ENCODE measurements at places on chromosomes 2 and 18.

DNA sequence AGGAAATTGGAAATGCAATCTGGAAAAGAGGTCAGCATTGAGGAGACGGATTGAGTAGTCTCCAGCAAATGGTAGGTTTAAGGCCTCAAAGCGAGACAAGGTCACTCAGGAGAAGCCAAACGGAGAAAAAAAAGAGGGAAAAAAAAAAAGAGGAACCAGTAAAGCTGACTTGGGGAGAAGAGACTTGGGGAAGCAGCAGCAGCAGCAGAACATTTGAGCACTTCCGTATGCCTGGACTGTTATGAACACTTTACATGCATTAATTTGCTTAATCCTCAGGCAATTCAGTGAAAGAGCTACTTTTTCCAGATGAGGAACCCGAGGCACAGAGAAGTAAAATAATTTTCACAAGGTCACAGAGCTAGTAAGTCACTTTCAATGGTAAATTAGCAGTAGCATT, 81.3 kb downstream of the OSBPL6 start:
- no peak for DNase-seq

DNA sequence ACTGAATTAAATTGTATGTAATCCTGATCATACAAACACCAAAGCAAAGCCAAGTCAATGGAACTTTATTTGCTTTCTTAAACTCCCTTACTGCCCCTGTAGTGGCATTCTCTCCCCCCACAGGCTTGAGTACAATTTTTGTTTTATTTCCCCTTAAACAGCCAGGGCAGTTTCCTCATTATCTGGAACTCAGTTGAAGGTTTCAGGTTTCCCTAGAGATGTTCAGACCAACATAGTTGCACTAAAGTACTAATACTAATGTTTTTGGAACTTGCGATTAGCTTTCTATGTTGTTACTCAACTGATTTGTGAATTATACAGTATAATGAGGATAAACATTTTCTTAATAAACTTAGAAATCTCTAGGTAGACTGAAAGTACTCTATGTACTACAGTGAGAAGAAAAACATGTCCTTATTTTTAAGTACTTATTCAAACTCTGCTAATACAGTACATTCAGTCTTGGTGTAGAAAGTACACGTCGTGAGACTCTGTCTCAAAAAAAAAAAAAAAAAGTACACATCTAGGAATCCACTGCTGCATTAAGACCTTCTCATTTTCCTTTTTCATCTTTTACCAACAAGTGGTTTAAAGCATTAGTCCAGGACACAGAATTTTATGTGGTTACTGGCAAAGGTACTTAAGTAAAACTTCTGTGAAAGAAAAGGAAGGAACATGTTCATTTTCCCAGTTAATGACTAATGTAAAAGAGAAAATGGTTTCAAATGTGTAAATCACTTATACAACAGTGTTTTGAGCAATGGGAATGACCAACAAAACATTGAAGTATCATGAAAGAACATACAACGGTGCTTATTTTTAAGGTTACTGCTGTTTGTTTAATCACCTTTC, 209.5 kb upstream of the SMAD7 start:
- no peak for DNase-seq

DNA sequence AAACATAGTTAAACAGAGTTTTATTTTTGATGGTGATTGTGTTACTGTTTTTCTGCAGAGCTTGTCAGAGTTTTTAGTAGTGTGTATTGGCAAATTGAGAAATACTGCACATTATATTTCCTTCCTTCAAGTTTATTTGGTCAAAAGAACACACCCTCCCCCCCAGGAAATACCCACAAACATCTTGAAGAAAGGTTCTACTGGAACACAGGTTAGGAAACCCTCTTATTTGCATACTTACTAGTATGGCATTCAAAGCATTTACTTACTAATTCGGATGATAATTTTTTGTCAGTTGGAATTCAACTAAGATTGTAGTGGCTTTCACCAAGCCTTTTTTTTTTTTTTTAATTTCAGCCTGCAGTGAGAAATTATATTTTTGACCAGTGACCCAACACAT, 9.1 kb downstream of the CAB39 start:
- no peak for DNase-seq

- no peak for DNase-seq
These were observed 191.7 kb downstream of the GBX2 start for GRCh38 chr2:235976516-235976915.

- DNase-seq: no peak
These were observed 54.9 kb upstream of the LCLAT1 start for GRCh38 chr2:30392097-30392496.

GRCh38 chr2:215431778-215432758, 3.8 kb downstream of the FN1 start:
- no peak for DNase-seq

GRCh38 chr18:48162956-48163737, 232.7 kb upstream of the SMAD2 start:
- DNase-seq: no peak

DNA sequence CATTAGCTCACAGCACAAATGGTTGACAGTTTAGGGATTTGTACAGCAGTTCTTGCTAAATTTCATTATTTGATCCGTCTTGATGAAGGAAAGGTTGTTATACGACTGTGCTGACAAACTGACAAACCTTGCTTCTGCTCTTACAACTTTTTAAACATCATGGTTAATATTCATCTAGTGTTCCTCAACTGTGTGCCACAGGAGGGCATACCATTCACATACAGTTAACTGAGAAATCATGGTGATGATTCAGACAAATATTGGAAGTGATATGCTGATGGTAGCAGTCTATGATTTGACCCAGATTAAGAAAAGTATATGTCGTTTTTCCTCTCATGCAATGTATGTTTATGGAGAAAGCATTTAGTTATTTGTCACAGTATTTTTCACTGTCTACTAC, 129.8 kb upstream of the FSIP2 start:
- peak; percentile 63 for DNase-seq

DNA sequence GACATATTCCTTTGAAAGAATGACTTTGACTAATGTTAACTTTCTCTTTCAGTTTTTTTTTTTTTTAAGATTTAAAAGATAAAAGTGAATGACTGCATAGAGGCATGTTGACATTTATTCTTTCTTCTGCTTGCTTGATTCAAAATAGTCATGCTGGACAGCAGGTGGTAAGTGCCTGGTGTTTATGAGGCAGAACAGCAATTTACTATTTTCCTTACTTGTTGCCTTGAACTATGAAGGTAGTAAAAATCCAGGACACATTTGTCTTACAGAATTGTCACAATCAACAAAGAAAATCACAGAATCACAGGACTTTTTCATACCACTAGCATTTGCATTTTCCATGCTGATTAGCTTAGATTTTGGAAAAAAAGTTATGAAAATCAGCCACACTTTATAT, 388.3 kb downstream of the CTNNA2 start:
- no peak for DNase-seq

DNA sequence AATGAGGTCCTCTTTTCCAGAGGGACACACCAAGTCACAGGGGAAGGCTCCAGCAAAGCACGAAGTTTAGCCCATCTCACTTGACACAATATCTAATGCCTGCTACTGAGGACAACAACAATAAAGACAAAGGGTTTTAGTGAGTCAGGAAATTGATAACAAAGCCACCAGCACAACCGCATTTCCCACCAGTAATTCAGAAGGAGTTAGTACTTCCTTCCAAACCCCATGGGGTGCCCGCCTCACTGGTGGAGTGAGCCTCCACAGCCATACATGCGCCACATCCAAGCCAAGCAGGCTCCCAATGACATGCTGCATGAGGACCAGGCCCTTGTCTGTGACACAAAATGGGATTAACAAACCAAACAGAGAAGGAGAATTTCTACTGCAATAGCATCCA, 40.1 kb downstream of the MRPL35 start:
- no peak for DNase-seq

- no peak for DNase-seq
These were observed 83.8 kb downstream of the ATL2 start for GRCh38 chr2:38293152-38293865.

GRCh38 chr2:205848601-205849000, 166.3 kb downstream of the NRP2 start:
- DNase-seq: no peak

- no peak for DNase-seq
These were observed 41.4 kb downstream of the HS1BP3 start for GRCh38 chr2:20609349-20609994.

DNA sequence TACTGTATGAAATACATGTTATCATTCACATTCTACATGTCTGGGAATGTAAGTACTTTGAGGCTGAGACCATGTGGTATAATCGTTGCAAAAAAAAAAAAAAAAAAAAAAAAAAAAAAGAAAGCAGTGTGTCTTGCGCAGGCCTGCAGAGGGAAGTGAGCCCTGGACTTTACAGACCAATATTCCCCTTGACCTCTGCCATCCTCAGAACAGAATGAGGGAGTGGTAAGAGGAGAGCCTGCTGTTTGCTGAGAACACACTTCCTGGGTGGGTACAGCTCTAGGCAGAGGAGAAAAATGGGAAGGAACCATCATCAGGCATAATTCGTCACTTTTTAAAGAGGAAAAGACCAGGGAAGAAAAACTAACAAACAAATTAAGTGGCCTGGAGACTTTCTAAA, 28.8 kb upstream of the TBC1D8 start:
- no peak for DNase-seq

GRCh38 chr2:11720752-11721151, 25.7 kb upstream of the LPIN1 start:
- DNase-seq: no peak

GRCh38 chr18:23258566-23259469, 123.5 kb downstream of the CABLES1 start:
- DNase-seq: no peak

DNA sequence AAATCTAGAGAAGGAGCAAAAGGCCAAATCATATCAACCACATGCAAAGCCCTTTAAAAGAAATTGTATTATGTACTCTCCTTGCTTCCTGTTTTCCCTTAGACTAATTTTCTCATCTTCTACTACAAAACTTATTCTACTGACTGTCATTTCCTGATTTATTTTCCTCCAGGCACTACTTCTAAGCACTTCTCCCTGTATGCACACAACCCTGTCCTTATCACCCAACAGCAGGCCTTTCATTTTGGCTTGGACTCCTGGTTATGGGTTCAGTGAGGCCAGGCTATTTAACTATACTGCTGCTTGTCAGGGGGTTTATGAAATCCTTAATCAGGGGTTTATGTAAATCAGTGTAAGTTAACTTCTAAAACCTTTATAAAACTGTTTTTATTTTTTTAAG, 205.1 kb upstream of the FAM98A start:
- DNase-seq: no peak

GRCh38 chr2:219736209-219736608, 108.8 kb downstream of the SLC4A3 start:
- peak; percentile 26 for DNase-seq

GRCh38 chr2:236045251-236046235, 122.6 kb downstream of the GBX2 start:
- DNase-seq: no peak

GRCh38 chr18:24138789-24139616, at the start of gene CABYR:
TSS of gene CABYR (plus strand) at chr18:24139062. CDS start at chr18:24143115, 4,053 bp downstream.
- DNase-seq: peak; percentile 37

GRCh38 chr2:205411558-205411957, 270.7 kb upstream of the NRP2 start:
- DNase-seq: no peak

DNA sequence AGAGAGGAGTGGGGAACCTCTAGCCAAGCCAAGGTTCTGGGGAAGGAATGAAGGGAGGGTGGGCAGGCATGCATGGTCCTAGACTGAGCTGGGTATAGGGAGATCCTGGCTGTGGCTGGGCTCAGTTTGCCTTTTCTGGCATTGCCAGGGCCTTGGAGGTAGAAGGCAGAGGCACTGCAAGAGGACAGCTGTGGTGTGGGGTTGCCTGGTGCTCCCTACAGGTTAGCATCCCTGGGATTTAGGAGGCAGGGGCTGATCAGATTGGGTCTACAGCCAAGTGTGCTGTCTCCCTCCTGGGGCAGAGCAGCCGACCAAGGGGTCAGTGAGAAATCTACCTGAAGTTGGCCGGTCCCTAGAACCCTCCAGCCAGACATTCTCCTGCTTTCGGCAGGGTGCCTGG, 15.9 kb downstream of the ABCG8 start:
- DNase-seq: no peak

- no peak for DNase-seq
These were observed 173.1 kb downstream of the RNF152 start for GRCh38 chr18:61719671-61720070.

DNA sequence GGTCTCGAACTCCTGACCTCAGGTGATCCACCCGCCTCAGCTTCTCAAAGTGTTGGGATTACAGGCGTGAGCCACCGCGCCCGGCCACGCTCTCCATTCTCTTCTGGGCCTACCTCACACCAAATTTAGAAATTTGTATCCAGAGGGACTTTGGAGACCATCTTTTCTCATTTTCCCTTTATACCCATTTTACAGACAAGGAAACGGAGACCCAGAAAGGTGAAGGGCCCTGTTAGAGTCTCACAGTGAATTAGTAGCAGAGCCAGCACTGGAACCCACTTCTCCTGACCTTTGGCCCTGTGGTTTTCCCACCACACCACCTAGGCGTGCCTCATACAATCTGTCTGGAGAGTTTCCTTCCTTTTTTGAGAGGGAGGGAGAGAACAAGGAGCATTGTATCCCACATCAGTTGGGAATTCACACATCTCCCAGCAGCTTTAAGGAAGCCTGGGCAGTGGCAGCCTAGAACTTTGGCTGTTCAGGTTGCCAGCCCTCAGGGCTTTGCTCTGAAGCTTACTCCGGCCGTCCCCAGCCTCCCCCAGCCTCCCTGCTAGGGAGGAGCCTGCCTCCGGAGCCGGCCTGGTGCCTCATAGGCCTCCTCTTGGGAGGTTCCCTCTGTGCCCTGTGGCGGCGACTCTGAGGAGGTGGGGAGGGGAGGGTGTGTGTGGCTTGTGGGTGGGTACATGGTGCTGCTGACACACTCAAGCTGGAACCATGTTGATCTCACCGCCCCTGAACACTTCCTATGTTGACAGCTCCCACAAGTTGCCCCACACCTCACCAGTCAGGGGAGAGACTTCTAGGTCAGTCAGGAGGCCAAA, 13.8 kb downstream of the FOSL2 start:
- no peak for DNase-seq

DNA sequence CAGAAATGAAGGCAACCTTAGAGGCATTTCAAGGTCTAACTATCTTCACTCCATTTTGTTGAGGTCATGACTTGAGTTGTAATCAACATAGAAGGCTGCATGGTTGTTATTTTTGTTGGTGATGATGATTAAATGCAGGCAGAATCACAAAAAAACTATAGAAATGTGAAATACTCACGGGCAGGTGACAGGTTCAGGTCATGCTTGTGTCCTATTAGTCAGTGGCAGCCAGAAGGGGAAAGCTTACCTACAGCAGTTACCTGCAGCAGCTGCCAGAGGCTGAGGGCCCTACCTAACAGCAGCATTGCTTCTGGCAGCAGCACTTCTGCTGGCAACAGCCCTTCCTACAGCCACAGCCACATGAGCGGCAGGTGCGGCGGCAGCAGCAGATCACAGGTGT, 394 bp downstream of the SCYGR3 start:
- DNase-seq: no peak
